Activated T-helper 17 cell treated with anti-CD3 and anti-CD28 coated beads, Interleukin-2, amount 50 U/mL, for 72 hours (primary cell): ENCODE measurements at places on chromosomes 1 and 21.
A peak's percentile ranks its signal among the peaks of the same experiment; 100 is the strongest.

DNA sequence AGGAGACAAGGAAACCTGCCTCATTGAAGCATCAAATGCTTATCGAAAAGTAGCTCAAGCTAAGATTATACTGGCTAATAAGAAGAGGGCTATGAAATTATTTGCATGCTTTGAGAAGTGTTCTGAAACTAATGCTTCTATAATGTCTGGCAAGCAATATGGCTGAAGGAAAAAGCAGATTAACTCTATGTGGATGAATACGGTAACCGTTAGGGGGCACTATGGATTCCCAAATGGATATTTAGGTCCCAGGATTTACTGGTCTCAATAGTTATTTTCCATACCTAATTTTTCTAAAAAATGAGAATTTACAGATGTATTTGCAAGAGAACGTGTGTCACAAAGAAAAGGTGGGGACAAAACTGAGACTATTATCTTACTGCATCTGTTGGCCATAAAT, 34.6 kb upstream of the RRP15 start:
- no peak for ATAC-seq

DNA sequence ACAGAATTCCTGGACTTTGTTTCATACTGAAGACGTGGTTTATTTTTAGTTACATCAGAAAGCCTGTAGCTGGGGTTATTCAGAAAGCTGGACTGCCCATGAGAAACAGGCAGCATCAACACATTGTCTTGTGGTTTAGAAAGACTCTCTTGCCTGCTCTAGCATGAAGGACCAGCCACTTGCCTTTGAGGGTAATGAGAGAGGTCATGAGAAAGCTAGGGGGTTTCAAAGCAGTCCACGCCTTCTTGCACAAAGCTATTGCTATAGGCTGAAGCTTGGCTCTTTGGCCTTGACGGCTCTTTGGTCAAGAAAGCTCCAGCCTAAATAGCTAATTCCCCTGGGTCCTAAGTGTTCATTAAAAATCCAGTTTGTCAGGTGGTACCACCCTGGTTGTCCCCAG, 208.1 kb downstream of the PRDM2 start:
- ATAC-seq, result no peak

- no peak for ATAC-seq
Measured at GRCh38 chr1:226181996-226182714, 4.4 kb downstream of the ACBD3 start.

DNA sequence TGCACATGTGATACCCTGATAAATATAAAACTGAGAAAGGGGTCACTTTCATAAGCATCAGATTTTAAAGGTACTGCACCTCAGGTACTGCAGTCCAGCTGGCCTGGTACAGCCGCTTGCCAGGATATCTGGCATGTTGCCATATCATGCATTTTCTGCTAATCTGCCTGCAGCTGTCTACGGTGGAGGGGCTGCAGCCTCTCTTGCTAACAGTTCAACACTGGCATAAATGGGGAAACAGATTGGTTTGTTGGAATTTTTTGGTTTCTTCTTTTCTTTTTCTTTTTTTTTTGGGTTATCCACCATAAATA, 71.5 kb downstream of the MIS18A start:
- ATAC-seq, result no peak

DNA sequence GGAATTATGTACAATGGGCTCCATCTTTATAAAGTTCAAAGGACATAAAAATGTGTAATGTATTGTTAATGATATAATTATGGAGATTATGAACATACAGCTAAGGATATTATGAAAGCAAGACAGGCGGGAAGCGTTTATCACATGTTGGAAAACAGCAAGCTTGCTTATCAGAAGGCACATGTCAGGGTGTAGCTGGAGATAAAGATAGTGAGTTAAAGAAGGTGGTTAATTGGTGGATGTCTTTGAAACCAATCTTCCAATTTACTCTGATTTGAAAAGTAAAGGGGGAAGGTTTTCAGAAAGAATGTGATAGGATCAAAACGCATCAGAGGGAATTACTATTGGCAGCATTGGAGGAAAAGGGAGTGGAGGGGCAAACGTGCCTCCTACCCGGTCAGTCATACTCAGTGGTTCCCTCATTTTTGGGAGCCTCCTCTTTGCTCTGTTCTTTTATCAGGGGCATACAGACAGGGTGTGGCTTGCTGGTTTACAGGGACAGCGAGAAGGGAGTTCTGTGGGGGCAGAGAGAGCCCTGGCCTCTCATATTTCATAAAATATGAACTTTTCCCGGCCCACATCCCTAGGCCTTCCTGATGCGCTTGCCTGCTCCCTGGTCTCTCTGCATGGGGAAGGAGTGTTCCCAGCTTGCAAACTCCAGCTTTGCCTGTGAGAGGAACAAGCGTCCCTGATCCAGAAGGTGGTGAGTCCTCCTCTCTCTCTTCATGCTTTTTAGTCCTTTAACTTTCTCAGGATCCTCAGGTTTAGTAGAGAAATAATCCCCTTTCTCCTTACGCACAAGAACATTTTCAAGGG, 8.0 kb upstream of the SVBP start:
- ATAC-seq, result no peak

GRCh38 chr1:39034114-39034654, 8.0 kb downstream of the NDUFS5 start:
- no peak for ATAC-seq

- no peak for ATAC-seq
Measured at GRCh38 chr1:118306851-118307250, 121.8 kb upstream of the SPAG17 start.

- no peak for ATAC-seq
Measured at GRCh38 chr1:58353168-58353567, 193.4 kb downstream of the OMA1 start.

- ATAC-seq, result no peak
Measured at GRCh38 chr1:203426366-203426765, 49.2 kb upstream of the PRELP start.

DNA sequence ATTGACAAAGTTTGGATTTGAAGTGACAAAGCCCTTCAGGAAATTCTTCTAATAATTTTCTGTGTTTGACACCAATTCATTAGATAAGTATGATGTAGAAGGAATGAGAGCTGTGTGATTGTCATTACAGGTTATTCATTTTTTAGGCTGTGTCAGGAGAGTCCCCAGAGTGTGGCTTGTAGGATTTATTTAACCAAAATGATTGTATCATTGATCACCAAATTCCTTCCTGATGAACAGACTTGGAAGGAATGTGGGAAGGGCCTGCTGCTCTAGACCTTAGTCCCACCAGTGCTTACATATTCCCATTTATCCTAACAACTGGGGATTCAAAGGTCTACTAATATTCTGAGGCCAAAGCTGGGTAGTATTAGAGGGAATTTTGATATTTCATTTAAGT, 383.3 kb upstream of the KAZN start:
- no peak for ATAC-seq

DNA sequence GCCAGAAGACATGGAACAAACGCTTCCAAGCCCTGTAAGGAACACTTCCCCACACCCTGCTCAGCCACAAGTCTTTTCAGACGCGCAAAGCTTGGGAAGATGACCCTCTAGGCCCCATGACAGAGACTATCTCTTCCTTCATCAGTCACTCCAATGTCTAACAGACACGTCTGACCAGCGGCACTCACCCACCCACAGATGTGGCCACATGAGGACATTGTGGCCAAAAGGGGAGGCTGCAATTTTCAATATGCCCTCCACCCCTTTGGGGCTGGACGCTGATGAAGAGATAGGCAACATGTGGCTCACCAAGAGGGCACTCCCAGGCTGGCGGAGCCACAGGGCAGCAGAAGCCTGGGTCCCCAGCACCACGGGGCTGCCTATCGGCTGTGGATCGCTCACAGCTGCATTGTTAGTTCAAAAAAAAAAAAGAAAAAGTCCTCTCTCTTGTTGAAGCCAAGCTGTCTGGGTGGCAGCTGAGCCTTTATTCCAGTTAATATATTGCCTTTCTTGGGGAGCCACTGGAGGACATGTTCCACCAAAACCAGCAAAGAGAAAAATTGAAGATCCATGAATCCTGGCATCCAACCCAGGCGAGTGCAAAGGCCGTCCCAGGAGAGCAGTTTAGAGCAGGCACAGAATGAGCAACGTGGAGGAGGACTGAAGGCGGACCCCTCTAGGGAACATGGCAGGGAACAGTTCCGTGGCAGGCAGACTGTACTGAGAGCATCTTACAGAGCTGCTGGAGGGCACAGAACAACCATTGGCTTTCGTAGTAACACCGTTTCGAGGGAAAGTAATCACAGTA, 52.7 kb upstream of the GPR153 start:
- ATAC-seq, result no peak

- ATAC-seq, result no peak
Measured at GRCh38 chr1:38051079-38051543, 4.5 kb upstream of the POU3F1 start.

GRCh38 chr21:31265366-31266013, 78.6 kb downstream of the TIAM1 start:
- no peak for ATAC-seq

- no peak for ATAC-seq
Measured at GRCh38 chr1:203797948-203798655, 2.7 kb downstream of the ZBED6 start.

GRCh38 chr1:103497404-103497803, 28.1 kb upstream of the RNPC3 start:
- ATAC-seq, result no peak

- no peak for ATAC-seq
Measured at GRCh38 chr1:147635342-147635741, 35.0 kb downstream of the ACP6 start.

- ATAC-seq, result no peak
Measured at GRCh38 chr1:6325482-6325881, 64.6 kb upstream of the GPR153 start.

DNA sequence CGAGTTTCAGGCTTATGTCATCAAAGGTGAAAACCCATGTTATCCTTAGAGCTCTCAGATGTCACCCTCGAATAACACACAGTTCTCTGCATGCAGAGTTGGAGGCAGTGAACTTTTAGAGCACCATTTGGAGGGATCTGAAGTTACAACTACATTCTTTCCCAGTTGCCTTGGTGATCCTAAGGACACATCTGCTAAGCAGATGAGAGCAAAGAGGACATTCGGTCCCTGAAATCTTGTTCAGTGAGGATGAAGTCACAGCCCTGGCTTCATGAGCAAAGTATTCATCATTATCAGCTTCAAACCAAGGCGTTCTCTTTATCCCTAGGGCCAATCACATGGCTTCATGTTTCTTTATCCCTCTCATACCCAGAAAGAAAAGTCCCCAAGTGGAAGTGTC, 23.1 kb upstream of the MCOLN2 start:
- no peak for ATAC-seq

- ATAC-seq, result no peak
Measured at GRCh38 chr1:53902235-53903138, 8.5 kb downstream of the DIO1 start.

DNA sequence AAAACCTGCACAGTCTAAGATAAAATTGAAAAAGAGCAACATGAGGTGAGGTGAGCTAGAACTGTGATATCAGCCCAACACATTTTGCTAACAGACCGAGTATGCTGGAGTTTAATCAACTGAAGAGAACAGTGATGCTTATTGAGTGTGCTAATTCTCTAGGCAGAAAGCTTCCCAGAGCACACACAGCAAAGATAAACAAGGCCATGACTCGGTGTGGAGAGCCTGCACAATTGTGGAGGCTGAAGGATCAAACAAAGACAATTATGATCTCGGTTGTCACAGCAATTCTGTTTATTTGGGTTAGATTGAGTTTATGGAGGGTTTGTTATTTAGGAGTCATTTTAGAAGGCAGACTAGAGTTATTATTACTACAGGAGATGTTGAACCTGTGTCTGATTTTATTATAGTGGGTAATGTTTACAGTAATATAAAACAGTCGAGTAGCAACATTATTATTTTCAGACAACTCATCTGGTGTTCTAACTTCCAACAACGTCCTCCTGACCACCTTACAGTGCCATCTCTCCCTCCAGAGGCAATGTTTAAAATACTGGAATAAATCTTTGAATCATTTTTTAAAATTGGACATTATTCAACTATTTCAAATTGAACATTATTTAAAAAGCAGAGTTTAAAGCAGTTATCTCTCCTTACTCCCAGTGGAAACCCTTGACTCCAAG, 40.2 kb downstream of the DPT start:
- no peak for ATAC-seq

DNA sequence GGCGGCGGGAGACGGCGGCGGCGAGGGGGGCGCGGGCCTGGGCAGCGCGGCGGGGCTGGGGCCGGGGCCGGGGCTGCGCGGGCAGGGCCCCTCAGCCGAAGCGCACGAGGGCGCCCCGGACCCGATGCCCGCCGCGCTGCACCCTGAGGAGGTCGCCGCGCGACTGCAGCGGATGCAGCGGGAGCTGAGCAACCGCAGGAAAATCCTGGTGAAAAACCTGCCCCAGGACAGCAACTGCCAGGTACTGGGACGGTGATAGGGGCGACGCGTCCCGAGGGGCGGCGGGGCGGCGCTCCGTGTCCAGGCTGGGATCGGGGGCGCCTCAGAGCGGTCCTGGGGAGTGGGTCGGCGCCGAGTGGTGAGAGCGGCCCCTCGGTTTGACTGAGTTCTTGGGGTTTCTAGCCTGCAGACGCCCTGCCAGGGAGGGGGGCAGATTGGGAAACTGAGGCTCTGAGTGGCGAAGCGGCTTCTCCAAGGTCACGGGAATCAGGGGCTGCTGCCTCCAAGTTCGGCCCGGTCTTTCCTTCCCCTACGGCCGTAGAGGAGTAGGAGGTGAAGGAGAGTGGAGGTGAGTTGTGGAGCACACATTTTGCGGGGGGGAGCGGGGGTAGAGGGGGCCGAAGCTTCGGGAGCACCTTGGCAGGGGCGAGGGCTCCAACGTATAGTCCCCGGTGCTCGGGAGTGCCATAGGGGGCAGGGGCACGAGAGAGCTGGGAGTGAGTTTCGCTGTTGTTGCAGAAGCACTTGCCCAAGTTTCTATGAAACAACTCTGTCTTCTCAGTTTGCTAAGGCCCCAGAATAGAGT, 508 bp downstream of the RAVER2 start:
- peak; percentile 57 for ATAC-seq

- peak; percentile 65 for ATAC-seq
Measured at GRCh38 chr1:110783292-110783918, 89.5 kb upstream of the CD53 start.

DNA sequence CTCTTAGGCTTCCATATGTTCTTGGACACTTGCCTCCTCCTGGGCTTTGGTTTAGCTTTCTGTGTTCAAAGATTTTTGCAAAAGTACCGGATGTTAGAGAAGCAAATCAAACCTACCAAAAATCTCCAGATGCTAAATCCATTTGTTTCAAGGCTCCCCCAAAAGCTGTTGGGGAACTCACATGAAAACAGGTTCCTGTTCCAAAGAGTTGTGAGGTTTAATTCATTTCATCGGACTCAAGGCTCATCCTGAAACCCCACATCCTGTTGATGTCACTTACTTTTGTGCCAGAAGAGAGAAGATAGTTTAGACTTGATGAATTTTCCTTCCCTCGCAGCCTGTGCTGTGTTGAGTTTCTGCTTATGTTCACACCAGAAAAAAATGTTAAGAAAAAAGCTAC, 41.7 kb upstream of the RXRG start:
- no peak for ATAC-seq

DNA sequence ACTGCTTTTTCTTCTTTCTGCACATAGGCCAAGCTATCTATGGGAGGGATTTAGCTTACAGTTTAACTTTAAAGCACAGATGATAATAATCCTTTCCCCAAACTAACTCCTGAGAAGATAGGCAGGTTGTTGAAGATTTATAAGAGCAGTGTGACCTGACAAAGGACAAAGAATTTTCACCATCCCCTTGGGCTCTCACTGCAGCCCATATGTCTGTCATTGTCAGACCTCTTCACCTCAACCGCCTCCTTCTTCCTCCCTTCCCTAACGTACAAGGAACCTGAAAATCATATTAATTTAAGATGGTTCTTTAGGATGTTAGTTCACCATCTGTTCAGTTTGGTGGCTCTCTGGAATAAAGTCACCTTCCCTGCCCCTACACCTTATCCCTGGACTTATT, 5.0 kb downstream of the RNU1-2 start:
- ATAC-seq, result no peak
